ENCODE measurements at places on chromosomes 4 and X.

DNA sequence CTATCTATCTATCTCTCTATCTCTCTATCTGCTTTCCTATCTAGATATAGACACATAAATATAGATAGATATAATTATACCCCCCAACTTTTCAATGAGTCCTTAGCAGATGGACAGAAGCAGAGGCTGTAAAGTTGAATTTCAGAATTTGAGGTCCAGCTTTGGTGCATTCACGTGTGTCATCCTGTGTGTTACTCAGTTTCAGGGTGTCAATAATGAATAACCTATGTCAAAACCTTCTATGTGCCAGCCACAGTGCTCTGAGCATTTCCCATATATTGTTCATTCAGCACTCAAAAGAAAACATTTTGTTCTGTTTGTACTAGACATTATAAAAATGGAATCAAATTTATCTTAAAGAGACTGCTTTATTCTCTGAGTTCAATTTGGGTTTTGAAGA, 310.0 kb downstream of the ARHGAP24 start:
- DNase-seq: no peak

DNA sequence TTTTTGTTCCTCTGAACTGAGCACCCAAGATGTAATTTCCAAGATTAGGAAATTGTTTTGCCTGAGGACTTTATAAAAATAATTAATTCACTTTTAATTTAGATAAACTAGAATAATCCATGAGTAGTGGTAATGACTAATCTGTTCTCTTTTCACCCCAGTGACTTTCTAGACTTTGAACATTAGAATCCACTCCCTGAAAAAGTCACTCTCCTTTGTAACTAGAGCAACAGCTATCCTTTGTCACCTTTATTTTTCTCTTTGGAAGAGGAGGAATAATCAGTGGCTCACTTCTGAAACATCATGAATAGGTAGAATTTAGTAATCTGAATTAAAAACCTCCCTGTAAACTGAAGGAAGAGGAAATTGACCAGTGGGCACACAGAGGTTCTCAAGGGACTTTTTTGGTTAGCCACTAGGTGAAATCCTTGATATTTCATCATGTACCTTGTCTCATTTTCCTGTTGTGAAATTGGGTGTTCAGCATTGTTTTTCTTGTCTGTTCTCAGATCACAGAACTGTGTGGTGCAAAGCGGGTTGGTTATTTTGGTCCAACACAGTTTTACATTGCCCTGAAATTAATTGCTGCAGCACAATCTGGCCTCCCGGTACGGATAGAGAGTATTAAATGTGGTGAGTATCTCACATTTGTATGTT, 59.4 kb downstream of the REPS2 start:
- no peak for DNase-seq

DNA sequence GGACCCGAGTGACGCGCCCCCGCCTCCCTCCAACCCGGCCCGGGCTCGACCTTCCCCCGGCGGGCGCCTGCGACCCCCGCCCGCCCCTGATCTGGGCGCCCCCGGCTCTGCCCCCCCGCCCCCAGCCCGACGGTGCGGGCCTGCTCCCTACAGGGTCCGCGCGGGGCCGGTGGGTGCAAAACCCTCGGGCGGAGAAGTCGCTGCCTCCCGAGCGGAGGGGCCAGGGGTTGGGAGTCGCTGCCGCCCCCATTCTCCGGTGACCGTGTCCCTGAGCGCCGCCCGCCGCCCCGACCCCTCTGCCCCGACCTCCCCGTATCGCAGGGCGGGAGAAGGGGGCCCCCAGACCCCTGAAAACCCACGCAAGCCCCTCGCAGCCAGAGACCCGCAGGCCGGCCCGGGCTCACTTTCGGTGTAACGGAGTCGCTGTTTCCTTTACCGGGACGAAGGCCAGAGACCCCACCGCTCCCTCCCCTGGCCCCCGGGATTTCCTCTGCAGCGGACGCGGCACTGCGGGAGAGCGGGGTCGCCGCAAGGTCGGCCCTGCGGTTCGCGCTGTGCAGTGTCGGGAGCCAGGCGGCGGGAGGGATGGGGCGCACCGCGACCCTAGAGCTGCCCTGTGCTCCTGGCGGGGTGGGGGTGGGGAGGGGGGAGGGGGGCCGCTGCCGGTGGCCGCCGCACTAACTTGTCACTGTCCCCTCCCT, 729 bp upstream of the CPLX1 start:
- no peak for DNase-seq

GRCh38 chr4:57865264-57865663, 755.1 kb upstream of the IGFBP7 start:
- DNase-seq: no peak

DNA sequence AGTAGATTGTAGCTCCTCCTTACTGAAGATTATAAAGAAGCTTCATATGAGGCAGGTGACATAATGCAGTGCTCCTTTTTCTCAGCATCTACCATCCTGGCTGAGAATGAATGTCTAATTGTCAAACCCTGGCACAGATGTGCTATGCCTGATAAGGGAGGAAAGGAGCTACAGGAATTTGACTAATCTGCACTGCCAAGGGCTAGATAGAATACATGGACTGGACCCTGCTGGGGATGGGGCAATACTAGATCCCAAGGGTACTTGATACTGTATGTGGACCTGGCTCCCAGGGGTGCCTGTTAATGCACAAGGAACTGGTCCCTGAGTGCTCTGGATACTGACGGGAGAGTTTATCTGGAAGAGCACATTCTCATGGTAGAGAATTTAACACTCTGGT, 362.2 kb upstream of the EMCN start:
- DNase-seq: no peak

DNA sequence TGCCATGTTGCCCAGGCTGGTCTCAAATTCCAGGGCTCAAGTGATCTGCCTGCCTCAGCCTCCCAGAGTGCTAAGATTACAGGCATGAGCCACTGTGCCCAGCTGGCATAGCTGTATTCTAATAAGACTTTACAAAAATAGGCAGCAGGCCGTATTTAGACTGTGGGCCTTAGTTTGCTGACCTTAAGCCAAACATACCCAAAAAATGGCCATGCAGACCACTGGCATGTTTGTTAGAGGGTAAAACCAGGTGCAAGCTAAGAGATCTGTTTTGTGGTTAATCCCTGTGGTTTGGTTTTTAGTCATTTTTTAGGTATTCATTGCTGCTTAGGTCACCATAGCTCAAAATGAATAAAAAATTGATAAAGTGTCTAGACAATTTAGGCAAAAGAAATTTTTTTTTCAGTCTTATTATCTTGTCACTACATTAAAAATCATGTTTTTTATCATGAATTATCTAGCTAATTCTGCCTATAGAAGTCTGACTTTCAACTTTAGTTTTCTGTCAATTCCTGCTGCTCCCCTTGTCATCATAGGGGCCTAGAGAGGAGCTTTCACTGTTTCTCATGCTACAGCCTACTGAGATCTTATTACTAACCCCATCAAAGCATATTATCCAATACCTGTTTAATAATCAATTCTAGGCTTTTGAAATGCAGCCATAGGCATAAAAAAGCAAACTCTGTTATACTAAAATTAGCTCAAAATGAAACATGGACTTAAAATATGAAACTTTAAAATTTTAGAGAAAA, 7.5 kb upstream of the SPINK2 start:
- no peak for DNase-seq

GRCh38 chrX:136204571-136204970, 46.6 kb downstream of the MAP7D3 start:
- peak; percentile 73 for DNase-seq

DNA sequence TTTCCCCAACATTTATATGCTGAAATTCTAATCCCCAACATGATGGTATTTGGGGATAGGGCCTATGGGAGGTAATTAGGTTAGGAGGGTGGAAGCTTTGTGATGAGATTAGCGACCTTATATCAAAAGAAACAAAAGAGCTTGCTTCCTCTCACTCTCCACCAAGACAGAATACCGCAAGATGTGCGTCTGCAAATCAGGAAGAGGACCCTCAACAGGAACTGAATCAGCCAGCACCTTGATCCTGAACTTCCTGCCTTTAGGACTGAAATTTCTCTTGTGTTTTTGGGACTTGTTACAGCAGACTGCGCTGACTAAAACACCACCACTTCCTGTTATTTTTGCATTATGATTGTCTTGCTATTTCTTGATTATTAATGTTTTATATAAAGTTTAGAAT, 1889.4 kb downstream of the C4orf33 start:
- DNase-seq: no peak

DNA sequence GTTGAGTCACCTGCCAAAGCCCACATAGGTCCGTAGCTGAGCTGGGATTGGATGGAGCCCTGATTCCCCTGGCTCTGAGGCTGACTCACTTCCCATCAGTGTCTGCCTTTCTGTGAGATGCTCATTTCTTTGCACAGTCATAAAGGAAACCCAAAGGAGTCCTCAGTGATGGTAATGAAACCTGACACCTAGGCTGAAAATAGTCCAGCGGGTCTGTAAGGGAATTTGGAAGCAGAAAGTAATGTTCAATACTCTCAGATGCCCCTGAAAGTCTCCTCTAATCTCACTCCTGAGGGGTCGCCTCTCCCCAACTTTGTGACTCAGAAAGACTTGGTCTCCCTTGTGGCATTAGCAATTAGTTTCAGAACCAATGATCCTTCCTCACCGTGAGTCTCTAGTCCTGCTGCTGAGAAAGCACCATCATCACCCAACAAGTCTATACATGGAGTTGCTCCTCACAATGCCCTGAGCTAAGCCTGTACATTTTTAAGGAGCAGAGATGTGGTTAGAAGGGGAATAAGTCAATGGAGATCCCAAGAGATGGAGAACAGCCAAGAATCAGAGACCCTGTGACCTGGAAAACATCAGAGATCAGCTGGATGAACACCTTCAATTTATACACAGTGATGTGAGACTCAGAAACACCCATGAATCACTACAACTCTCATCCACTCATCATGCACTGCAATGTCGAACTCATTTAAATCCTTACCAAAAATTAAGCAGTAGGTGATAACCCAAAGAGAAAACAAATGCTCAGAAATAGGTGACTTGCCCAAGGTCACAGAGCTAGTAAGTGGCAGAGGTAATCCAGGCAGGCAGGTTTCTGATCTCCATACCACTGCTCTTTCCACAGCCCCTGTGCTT, 219.0 kb upstream of the CPEB2 start:
- DNase-seq: no peak

DNA sequence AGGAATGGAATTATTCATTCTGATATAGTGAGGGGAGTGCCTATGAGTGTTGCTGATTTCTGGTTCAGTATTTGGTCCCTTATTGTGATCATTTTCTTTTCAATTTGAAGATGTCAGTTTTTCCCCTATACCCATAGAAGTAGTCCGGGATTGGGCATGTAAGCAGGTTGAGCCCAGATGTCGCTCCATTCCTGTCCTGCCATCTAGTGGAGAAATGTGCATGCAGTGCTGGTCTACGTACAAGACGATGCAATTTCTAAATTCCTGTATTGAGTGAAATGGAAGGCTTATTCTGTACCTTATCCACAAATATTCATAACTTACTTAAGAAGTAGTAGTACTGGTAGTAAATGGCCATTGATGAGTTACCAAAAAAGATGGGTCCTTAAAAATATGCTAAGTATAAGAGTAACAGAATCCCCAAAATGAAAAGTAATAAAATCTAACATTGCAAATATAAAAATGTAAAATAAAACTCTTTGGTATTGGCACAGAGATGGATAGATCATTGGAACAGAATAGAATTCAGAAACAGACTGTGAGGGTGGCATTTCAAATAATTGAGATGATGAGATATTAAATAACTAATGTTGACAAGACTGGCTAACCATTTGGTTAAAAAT, 60.9 kb downstream of the UGT8 start:
- peak; percentile 75 for DNase-seq

- DNase-seq: no peak
These were observed 6.5 kb downstream of the FUNDC1 start for GRCh38 chrX:44536198-44536597.

GRCh38 chr4:14552119-14552518, 450.2 kb upstream of the CPEB2 start:
- DNase-seq: no peak

- DNase-seq: no peak
These were observed 82.3 kb upstream of the MXRA5 start for GRCh38 chrX:3428792-3429191.

GRCh38 chr4:126611900-126612299, 1020.9 kb upstream of the INTU start:
- no peak for DNase-seq

DNA sequence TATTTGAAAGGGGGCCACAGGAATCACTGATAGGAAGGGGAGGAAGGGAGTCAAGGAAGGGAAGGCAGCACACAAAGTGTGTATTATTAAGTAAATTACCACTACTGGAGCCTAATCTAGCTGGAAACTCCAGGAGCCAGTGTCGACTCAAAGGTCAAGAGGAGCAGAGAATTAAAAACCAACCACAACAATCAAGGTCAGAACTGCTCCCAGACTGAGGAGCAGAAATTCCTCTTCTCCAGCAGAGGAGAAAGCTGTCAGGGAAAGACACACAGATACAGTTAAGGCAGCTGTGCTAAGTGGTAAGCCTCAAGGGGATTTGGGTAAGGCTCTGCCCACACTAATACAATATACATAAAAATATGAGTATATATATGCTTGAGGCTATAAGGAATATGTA, 87.5 kb upstream of the PTPN13 start:
- DNase-seq: no peak

DNA sequence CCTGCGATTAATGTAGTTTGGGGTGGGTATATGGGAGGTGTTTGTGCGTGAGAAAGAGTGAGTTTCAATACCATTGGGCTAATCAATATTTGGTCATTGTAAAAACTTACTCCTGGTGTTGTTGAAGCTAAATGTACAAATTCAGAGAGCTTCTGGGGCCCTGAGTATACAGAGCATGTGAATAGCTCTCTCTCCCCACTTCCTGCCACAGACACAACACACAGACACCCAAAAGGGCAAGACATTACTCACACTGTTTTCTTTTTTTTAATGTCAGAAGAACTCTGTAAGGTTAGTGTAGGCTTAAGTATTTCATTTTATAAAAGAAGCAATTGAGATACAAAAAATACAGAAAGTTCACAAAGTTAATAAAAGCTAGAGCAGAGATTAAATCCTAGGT, 151.3 kb upstream of the KCNIP4 start:
- no peak for DNase-seq

DNA sequence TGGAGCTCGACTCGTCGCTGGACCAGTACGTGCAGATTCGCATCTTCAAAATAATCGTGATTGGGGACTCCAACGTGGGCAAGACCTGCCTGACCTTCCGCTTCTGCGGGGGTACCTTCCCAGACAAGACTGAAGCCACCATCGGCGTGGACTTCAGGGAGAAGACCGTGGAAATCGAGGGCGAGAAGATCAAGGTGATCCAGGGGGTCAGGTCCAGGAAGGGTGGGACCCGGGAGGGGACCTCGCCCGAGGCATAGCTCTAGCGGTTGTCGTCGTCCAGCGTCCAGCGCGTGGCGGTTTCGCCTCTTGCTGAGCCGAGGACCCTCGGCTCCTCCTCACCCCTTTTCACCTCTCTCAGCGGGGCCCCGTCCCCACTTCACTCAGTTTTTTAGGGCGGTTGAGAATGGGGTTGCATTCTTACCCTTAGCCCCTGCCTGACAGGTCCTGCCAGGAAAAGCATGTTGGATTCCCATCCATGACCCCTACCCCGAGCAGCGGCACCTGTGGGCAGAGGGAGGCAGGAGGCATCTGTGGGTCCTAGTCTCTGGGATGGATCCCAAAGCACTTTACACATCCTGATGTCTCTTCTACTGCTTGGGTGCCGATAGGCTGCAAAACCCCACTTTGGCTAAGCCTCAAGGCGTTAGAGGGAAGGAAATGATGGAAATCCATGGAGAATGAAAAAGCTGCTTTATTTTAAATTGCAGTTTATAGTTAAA, 524 bp downstream of the RAB33A start:
- no peak for DNase-seq
